ENCODE measurements at places on chromosomes 1 and 21. TPM values are rescaled to one million over a fixed set of nuclear protein-coding genes. Genes with fewer than 3 reads are reported as not detected.

The FAM229A gene
- 1.6 TPM for total RNA-seq

The OLIG1 gene
- total RNA-seq, result not detected

The HES5 gene
- not detected for total RNA-seq

The SIKE1 gene
- total RNA-seq, result 74.4 TPM

The C1QC gene
- not detected for total RNA-seq
